ENCODE measurements at places on chromosomes 4 and X.
A peak's percentile ranks its signal among the peaks of the same experiment; 100 is the strongest.

DNA sequence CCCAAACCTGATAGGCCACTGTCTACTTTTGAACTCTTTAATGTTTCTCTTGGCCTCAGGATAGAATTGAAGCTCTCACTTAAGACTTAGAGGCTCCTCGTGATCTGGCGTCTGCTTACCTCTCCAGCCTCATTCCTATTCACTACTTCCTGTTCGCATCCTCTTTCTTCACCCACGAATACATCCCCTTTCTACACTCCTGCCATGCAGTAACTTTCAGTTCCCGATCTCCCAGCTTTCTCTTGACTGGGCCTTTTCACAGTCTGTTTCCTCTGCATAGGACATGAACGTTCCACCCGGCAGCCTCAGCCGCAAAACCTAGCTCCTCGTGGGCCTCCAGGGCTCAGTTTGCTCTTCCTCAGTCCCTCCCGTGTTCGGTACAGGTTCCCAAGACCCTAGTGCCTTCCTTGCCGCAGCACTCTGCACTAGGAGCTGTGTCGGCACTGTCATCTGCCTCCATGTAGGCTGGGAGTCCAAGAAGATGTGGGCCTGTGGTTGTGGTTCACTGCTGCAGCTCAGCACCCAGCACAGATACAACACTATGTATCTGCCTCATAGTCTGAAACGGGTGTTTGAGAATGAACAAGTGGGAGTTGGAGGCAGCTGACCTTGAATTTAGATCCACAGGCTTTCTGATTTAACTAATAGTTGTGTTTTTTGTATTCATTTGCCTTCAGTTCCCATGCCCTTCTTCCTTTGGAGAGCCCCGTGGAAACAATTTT, 15.8 kb downstream of the RPL39 start:
- no peaks in the 10 kb centered on the region for H3K27me3 ChIP-seq
- DNase-seq, result no peak
- H3K36me3 ChIP-seq, result no peaks in the 10 kb centered on the region
- no peak overlapping the region for H3K27ac ChIP-seq
- no peaks in the 10 kb centered on the region for H3K4me1 ChIP-seq

- no peak overlapping the region for H3K4me3 ChIP-seq
- peak overlapping the region; percentile 53 for H3K27ac ChIP-seq
- no peaks in the 10 kb centered on the region for H3K27me3 ChIP-seq
- DNase-seq, result peak; percentile 54
- H3K4me1 ChIP-seq, result peaks cover 13% of the 10 kb centered on the region
- H3K36me3 ChIP-seq, result no peaks in the 10 kb centered on the region
Observed at GRCh38 chr4:150119492-150119891, 41.2 kb downstream of the DCLK2 start.

- no peak for DNase-seq
- no peaks in the 10 kb centered on the region for H3K36me3 ChIP-seq
- no peak overlapping the region for H3K4me3 ChIP-seq
- no peaks in the 10 kb centered on the region for H3K27me3 ChIP-seq
Observed at GRCh38 chrX:130896802-130897501, 6.1 kb downstream of the ENOX2 start.

DNA sequence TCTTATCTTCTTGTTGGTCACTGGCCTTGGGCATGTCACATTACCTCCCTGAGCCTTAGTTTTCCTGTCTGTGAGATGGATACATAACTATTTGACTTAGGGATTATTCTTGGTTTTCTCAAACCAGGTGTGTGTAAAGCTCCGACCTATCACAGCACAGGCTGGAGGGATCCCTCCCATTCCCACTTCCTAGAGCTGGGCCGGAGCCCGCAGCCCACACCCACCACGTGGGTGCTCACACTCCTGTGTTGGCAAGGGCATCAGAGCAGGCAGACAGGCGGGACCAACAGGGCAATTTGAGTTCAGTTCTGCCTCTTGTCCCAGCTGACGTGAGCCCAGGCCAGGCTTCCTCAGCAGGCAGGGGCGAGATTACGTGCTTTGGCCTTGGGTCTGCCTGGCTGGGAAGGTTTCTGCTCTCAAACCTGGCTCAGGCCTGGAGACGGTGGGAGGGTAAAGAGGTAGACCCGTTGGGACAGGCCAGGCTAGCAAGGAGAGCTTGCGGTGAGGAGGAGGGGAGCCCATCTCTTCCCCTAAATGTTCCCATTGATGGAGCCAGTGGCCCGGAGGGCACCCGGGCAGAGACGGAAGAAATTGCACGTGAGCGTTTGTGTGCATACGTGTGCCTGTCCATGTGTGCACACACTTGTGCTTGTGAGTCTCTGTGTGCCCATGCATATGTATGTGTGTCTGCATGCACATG, 734 bp upstream of the SH3TC1 start:
- peaks cover 5% of the 10 kb centered on the region for H3K36me3 ChIP-seq
- no peaks in the 10 kb centered on the region for H3K27me3 ChIP-seq
- DNase-seq, result peak; percentile 26

- H3K4me1 ChIP-seq, result no peaks in the 10 kb centered on the region
- H3K27ac ChIP-seq, result no peak overlapping the region
- peak; percentile 7 for DNase-seq
- no peaks in the 10 kb centered on the region for H3K36me3 ChIP-seq
- no peaks in the 10 kb centered on the region for H3K27me3 ChIP-seq
- H3K4me3 ChIP-seq, result no peak overlapping the region
Observed at GRCh38 chr4:162056990-162057389, 106.8 kb downstream of the FSTL5 start.

DNA sequence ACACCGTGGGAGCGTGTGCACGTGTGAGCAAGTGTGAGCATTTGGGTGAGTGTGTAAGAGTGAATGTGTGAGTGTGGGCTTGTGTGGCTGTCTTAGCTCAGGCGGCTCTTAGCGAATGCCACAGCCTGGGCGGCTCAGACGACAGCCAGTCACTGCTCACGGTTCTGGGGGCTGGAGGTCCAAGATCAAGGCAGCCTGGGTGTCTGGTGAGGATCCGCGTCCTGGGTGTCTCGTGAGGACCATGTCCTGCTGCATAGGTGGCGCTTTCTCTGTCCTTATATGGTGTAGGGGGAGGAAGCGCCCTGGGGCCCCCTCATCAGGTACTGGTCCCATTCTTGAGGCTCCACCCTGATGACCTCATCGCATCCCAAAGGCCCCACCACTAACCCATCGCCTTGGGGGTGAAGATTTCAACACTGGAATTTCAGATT, 4.5 kb downstream of the DOK7 start:
- no peak overlapping the region for H3K4me3 ChIP-seq
- no peaks in the 10 kb centered on the region for H3K4me1 ChIP-seq
- no peak for DNase-seq

GRCh38 chr4:36676139-36677050, 395.0 kb downstream of the DTHD1 start:
- DNase-seq, result no peak
- no peaks in the 10 kb centered on the region for H3K4me1 ChIP-seq
- no peaks in the 10 kb centered on the region for H3K36me3 ChIP-seq
- no peaks in the 10 kb centered on the region for H3K27me3 ChIP-seq
- H3K4me3 ChIP-seq, result no peak overlapping the region
- H3K27ac ChIP-seq, result no peak overlapping the region

GRCh38 chr4:182968917-182969650, 51.9 kb upstream of the DCTD start:
- no peak overlapping the region for H3K4me3 ChIP-seq
- no peak overlapping the region for H3K27ac ChIP-seq
- peaks cover 2% of the 10 kb centered on the region for H3K4me1 ChIP-seq
- peaks cover 2% of the 10 kb centered on the region for H3K27me3 ChIP-seq

GRCh38 chrX:132191938-132192337, 27.3 kb downstream of the RAP2C start:
- H3K36me3 ChIP-seq, result no peaks in the 10 kb centered on the region
- peaks cover 12% of the 10 kb centered on the region for H3K4me1 ChIP-seq
- no peaks in the 10 kb centered on the region for H3K27me3 ChIP-seq
- no peak overlapping the region for H3K27ac ChIP-seq
- no peak for DNase-seq
- H3K4me3 ChIP-seq, result no peak overlapping the region

DNA sequence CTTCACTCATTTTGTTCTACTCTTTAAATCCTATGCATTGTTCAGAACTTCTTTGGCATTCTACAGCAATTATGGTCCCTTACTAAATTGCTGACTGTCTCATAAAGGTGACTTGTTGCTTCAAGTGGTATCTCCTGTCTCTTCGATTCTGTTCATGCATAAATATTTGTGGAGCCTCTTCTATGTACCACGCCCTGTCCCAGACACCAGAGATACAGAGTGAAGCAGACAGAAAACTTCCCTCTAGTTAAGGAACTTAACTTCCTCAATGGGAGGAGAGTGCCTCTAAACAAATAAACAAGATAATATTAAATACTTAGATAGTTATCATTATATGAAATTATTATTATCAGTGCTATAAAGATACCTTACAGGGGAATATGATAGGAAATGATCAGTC, 235.7 kb downstream of the FRAS1 start:
- no peak overlapping the region for H3K27ac ChIP-seq
- DNase-seq, result no peak
- H3K4me1 ChIP-seq, result no peaks in the 10 kb centered on the region
